Epithelial cell of prostate (primary cell): ENCODE measurements at places on chromosomes 16 and 17.

- no peak for DNase-seq
Measured at GRCh38 chr17:6753006-6753445, 2.8 kb upstream of the XAF1 start.

DNA sequence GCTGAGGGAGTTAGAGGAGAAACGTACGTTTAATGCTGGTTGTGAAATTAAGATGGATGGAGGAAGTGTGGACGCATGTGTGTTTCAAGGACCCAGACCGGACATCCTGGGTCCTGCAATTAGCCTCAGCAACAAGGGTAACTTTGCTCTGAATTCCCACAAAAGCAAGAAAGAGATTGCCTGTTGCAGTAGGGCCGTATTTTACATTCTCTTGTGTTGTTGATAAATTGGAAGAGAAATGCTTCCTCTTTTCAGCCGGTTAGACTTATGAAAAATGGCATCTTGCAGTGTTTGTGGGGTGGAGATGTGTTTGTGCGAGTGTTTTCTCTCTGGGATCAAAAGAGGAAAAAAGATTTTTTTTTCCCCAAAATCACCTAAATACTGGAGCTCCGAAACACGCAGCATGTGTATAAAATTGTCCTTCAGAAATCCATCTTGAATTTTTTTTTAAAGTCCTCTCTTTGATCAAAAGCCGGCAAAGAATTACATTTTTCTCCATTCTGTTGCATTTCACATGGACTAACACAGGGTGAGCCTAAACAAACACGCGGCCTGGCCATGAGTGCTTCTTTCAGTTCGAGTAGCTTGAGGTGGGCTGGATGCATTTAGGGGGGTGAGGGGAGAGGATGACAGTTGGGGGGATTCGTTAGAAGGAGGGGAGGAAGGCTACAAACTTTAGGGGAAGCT, 251.6 kb downstream of the C16orf95 start:
- DNase-seq, result no peak

GRCh38 chr17:35890774-35891155, 10.6 kb upstream of the CCL5 start:
- DNase-seq, result no peak

DNA sequence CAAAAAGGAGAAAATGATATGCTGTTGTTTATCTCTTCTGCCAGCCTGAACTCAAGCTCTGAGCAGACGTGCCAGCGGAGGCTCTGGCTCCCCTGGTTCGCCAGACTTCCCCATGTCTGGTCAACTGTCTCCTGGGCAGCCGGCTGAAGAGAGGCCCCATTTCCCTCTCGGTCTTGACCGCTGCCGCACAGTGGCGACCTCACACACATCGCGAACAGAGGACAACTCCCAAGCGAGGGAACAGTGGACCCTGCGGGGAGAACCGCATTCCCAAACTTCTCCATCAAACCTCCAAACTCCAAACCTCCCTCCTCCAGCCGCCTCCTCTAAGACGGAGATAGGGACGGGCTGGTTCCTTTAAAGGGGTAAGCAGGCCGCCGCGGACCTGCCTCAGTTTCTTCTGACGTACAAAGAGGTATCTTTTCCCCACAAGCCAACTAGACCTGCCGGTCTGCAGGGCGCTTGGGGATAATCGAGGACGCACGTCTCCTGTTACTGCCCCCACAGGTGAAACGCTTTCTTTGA, 24.9 kb upstream of the RFFL start:
- no peak for DNase-seq

DNA sequence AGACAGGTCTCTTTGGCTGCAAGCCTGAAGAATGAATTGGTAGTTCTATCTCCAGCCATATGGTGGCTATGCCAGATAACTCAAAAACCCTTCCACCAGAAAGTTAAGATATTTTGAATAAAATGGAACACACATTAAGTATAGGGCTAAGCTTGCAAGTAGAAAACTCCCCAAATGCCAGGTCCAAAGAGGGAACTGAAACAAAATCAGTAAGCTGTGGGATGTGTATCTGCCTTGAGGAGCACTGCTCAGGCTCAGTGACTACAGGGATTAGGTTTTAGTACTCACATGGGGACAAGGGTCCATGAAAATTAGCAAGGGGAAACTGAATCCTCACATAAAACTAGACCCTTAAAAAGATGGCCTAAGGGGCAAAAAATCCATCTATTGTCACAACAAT, 115.7 kb upstream of the PMFBP1 start:
- no peak for DNase-seq

DNA sequence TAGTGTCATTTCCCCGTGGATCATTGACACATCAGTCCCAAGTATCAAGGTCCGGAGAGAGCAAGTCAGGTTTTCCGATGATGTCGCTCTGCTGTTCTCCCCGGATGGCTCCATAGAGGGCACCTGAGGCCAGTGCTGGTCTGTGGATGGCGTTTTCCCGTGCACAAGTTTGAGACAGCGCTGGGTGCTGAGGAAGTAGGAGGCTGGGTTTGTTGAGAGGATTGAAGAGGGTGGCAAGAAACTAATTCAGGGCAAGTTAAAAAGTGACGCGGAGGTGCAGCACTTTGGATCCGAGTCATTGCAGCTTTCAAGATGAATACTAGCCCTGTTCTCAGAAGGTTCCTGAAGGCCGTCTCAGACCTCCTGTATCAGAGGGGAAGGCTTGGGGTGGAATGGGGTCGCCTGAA, 7.7 kb downstream of the NUBP1 start:
- no peak for DNase-seq

- peak; percentile 79 for DNase-seq
Measured at GRCh38 chr17:48054238-48055185, 6.4 kb downstream of the NFE2L1 start.
